ENCODE measurements at places on chromosomes 1 and 21. TPM values are rescaled to one million over a fixed set of nuclear protein-coding genes. Genes with fewer than 3 reads are reported as not detected.

Gene PAPPA2
- not detected for total RNA-seq

DNA sequence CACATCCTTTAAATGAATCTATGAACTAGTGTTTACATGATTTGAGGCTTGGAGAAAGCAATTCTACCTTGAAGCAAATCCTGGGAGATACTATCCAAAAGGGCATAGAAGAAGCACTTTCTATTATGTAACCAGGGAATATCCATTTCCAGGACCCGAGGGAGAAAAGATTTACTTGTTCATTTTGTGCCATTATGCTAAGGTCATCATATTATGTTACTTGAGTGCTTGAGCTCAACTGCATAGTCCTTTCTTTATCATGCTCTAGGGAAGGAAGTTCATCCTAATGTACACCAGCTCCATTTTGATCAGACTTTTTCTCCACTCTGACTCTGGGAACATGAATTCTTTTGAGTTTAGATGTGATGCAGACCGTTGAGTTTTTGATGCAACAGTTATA lies 188.6 kb upstream of the SNX7 start:
- H3K27ac ChIP-seq: no peak overlapping the region
- no peak for DNase-seq
- H3K4me3 ChIP-seq: no peak overlapping the region
- no peaks in the 10 kb centered on the region for H3K4me1 ChIP-seq
- no peaks in the 10 kb centered on the region for H3K27me3 ChIP-seq

DNA sequence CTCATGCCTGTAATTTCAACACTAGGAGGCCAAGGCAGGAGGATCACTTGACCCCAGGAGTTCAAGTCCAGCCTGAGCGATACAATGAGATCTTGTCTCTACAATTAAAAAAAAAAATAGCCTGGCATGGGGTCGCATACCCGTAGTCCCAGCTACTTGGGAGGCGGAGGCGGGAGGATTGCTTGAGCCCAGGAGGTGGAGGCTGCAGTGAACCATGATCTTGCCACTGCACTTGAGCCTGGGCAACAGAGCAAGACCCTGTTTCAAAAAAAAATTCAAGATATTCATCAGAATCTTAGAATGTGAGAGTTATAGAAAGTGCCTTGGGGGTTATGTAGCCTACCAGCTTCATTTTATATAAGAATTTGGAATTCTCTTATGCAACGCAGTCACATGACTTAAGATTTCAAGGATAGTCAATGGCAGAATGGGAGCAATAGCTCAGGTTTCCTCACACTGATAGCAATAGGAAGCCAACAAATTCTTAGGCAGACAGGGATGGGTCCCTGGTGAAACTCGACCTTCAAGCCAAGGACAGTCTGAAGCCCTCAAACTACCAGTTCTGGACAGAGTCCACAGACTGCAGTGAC lies 462.5 kb downstream of the SETD4 start:
- DNase-seq: no peak
- H3K27ac ChIP-seq: no peak overlapping the region
- H3K4me3 ChIP-seq: no peak overlapping the region

DNA sequence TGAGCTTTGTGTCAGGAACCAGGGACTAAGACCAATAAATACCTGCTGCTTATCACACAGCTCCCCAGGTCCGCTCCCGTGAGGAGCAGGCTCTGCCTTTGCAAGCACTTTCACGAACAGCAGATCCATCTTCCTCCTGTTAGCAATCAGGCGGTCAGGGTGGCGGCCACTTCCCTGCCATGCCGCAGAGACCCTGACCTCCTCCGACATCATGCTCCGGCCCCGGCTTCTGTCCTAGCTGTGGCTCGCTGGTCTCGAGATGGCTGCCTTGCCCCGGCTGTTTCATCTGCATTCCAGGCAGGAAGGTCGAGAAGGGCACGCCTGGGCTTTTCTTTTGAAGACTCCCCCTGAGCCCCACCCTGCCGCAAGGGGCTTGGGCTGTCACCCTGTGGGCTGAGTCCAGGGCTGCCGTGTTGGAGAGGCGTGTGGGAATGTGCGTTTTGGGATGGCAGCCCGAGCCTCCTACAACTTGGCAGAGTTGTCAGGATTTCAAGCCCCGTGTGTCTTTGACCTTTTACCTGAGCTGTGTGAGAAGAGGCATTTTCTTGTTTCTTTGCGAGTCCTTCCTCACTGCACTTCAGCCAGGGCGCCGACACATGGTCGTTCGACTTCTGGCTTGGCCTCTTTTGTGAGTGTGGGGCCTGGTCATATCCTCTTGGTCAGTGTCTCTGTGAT lies 59.5 kb downstream of the AGPAT3 start:
- H3K4me1 ChIP-seq: peaks cover 32% of the 10 kb centered on the region
- H3K27ac ChIP-seq: no peak overlapping the region
- no peaks in the 10 kb centered on the region for H3K27me3 ChIP-seq
- peaks cover 11% of the 10 kb centered on the region for H3K36me3 ChIP-seq

Data from CD4-positive, alpha-beta memory T cell (primary cell).